ENCODE measurements at places on chromosomes 6 and 20.

DNA sequence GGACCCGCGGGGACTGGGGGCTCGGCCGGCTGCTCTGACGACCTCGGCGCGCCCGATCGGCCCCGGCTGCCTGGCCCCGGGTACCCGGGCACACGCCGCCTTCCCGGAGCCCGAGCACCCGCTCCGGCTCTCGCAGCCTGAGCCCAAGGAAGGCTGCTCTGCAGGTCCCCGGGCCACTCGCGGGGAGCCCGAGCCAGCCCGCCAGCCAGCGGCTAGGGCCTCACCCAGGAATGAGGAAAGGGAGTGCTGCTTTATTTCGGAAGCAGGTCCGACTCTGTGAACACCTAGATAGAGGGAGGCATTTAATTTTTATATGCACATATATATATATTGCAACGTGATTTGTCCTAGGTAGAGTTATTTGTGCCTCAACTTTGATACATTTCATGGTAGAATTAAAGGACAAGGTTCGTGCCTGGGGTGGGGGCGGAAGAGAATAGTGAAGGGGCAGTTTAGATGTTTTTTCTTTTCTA is 15.5 kb downstream of the FOXA2 start:
- no peak for DNase-seq

- no peak for DNase-seq
These were observed 1.3 kb upstream of the DNAH8 start for GRCh38 chr6:38713812-38714211.

GRCh38 chr6:163460307-163460782 is 45.8 kb downstream of the QKI start:
- no peak for DNase-seq

DNA sequence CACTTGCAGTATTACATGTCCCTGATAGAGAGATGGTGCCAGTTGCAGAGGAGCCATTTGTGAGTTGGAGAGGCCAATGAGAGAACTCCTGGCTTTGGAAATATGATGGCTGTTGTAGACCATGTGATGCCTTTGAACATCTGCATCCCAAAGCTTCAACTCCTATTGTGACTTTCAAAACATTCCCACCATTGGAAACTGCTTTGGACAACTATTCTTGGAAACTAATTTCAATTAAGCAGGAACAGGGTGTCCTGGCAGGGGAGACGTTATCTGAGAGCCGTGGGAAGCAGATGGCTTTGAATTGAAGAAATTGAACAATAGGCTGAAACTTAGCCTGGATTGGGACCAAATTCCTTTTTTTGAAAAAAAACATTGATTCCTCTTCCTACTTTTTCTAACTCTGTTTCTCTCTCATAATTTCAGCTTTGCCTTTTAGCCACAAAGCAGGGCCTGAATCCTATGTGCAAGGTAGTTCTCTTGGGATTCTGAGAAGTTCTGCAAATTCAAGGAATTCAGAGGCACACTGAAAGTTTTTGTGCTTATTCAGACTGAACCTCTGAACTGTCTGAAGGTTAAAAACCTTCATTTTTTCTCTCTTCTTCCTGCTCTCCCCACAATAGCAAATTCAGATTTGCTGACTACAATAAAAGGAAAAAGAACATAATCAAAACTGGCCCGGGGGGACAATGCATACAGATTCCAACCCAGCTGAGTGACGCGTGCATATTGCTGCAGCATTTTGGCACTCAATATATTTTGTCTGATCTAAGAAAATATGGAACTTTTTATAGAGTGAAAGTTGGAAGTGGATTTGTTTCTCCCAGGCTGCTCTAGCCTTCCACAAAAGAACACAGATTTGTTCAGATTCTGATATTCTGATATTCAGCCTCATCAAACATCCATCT is 720.4 kb upstream of the CHD6 start:
- no peak for DNase-seq

DNA sequence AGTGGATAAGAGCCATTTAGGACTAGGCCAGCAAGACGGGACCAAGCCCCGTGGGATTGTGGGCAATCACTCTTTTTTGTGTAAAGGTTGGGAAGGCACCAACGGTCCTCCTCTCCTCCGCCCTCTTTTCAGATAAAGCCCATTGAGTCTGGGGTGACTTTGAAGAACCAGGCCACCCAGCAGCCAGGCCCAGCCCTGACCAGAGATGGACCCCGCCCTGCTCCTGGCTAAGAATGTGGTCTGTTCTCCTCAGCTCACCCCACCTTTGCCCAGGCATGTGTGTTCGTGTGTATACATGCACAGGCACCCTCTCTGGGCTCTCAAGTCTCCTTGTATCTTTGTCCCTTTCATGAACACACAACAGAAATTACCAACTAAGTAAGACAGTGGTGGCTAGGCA is 9.1 kb downstream of the SDC4 start:
- DNase-seq: no peak

GRCh38 chr6:117007659-117008058 is 130.6 kb downstream of the RFX6 start:
- no peak for DNase-seq

- DNase-seq: no peak
These were observed 20.2 kb downstream of the MRPL14 start for GRCh38 chr6:44107017-44107416.

- DNase-seq: no peak
These were observed 43.1 kb upstream of the HECA start for GRCh38 chr6:139091826-139092225.

DNA sequence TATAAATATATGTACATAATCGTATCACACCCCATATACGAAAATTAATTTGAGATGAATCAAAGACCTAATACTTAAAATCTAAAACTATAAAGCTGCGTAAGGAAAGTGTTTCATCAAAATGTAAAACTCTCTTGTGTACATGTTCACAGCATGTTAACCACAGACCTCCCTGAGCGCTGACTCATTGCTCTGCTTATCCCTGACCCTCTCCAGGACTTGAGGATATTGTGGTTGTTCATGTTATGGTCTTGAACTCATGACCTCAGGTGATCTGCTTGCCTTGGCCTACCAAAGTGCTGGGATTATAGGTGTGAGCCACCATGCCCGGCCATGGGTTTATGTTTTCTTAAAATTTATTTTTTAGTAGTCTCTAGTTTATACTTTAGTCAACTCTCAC is 14.2 kb downstream of the FAM83B start:
- no peak for DNase-seq
